ENCODE measurements at places on chromosomes 11 and 22. TPM values are rescaled to one million over a fixed set of nuclear protein-coding genes. Genes with fewer than 3 reads are reported as not detected.

CSNK2A3 gene
- 0.27 TPM for total RNA-seq

DNA sequence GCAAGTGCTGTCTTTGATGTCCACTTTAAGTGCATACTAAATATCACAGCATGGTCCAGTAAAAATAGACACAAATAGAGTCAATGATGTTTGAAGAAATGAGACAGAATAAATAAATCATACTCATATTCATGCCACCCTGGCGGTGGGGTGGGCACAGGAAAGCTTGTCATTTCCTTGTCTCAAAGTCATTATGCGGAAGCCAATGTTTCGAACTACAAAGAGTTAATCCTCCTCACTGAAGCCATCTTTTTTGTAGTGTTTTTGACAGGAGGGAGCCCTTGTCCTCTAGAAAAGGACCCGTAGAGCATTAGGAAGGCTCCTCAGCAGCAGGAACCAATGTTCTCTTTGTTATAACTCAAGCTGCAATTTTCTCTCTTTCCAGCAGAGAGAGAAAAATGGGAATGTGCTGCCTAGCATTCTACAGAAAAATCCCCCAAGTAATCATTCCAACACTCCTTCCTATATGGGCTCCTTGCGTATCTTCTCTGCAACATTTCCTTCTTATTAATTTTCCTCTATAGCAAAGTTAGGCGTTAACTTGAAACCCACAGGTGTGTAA, 30.6 kb downstream of the SC5D start:
- no peak for DNase-seq

BARX2 gene
- not detected for total RNA-seq

ART1 gene
- total RNA-seq = not detected

SCGB1D4 gene
- total RNA-seq = not detected

DNA sequence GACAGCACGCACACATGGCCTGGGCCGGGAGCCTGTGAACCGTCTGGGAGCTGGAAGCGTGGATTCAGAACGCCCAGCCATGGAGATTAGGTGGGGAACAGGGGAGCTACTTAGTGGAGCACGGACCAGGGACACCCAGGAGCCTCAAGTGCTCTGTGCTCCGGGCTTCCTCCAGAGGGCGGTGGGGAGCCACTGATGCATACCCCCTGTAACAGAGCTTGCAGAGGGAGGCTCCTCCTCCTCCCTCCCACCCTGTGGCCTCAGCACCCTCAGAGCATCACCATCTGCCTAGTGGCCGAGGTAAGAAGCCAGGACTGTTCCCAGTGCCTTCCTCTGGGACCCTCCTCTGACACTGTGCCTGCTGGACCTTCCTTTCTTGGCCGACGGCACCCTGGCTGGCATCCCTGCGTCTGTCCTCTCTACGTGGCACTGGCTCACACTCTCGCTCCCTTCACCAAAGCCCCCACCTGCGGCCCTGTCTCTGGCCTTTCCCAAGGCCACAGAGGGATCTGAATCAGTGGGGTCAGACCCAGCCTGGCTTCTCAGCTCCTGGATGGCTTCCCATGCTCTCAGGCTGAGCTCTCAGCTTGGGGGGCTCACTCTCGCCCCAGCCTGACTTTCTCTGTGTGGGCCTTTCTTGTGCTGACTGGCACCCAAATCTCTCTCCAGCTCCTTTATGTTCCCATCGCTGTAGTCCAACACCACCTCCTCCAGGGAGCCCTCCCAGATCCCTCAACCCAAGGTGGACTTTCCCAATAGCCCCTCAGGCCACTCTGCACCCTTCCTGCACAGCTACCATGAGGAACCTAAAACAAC, 780.9 kb downstream of the BRD1 start:
- peak; percentile 33 for DNase-seq
